ENCODE measurements at places on chromosomes 5 and 9. TPM values are rescaled to one million over a fixed set of nuclear protein-coding genes. Genes with fewer than 3 reads are reported as not detected.
A peak's percentile ranks its signal among the peaks of the same experiment; 100 is the strongest.

The ABLIM3 gene
- total RNA-seq: 14.2 TPM

- peak; percentile 53 for DNase-seq
Measured at GRCh38 chr5:114305402-114306207, 56.3 kb upstream of the KCNN2 start.

DNA sequence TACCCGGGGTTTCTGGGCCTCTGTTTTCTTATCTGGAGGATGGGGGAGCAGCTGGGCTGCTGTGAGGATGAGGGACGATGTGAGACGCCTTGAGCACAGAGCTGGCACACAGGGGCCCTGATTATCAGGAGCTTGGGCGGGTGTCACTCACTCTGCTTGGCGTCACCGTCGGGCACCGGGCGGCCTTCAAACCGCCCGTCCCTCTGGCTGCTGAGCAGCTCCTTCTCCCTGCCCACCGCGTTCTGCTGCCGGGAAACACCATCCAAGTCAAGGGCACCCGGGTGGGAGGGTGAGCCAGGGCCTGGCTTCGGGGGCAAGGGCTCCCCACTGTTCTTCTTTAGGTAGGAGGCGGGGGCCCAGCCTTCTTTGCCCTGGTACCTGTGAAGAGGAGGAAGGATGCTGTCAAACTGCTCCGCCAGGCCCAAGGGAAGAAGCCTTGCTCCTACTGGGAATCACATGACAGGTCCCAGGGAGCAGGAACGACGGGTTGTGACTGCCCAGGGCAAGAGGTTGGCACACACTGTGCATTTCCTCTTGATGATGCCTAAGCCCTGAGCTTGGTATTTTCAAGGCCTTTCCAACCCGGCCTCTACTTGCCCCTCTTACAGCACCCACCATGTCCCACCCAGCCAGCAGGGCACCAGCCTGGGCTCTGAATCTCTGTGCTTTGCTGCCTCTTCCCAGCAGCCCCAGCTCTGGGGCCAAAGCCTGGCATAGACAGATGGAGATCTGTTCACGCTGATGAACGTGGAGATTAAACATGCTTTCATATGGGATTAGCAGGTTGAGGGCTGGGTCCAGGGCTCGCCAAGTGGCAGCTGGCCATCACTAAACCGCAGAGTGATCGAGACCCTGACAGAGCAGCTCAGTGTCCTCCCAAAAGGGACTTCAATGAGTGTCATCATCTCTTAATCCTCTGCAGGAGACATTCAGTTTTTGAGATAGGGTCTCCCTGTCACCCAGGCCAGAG, 66.9 kb upstream of the UBTD2 start:
- DNase-seq: no peak

The FOXD4L4 gene
- total RNA-seq: not detected

- no peak for DNase-seq
Measured at GRCh38 chr9:114770991-114771390, 34.8 kb downstream of the TNFSF15 start.

- no peak for DNase-seq
Measured at GRCh38 chr5:59919484-59919883, 26.0 kb upstream of the PDE4D start.

GRCh38 chr5:133992429-133993155, 12.2 kb downstream of the VDAC1 start:
- no peak for DNase-seq

DNA sequence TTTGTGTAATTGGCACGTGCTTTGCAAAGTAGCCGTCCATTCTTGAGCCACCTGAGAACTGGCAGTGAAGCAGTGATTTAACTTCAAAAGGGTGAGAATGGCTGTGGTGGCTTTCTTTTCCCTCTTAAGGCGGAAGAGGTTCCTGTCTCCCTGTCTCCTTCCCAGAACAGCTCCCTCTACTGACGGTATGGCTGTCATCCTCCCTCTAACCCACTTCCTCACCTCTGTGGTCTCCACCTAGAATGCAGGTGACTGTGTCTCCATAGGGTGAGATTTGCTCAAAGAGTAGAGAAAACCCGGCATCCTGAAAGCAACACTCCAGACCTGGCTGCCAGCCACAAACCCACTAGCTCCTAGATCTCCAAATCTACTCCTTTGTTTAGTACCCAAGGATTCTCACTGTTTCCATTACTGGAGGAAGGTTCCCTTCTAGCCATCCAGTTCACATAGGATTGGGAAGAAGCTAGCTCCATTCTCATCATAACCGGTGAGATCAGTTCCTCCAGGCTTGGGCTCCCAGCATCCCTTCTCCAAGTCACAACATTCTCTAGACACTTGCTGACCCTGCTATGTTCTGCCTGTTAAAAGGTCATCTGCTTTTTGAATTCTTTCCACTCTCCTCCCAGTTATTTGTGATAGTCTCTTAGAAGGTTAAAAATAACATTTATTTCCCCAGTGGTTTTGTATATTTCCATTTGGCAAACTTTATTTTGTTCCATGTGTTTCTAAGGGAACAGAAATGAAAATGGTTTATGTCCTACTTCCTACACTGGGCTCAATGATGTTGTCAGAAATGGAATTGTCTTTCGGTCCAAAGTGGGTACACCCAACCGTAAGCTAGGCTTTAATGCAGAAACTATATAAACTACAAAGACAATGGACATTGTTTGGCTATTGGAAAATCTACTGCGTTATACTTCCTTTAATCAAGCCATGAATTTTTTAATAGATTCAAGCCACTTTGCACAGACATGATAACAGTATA, 269.4 kb downstream of the CWC27 start:
- peak; percentile 37 for DNase-seq

GRCh38 chr5:72628771-72629371, 121.7 kb upstream of the ZNF366 start:
- no peak for DNase-seq

- no peak for DNase-seq
Measured at GRCh38 chr9:130444565-130445221, at the start of gene ASS1. ASS1 (plus strand) TSS chr9:130444961; CDS start chr9:130452229, 7,268 bp downstream.

DNA sequence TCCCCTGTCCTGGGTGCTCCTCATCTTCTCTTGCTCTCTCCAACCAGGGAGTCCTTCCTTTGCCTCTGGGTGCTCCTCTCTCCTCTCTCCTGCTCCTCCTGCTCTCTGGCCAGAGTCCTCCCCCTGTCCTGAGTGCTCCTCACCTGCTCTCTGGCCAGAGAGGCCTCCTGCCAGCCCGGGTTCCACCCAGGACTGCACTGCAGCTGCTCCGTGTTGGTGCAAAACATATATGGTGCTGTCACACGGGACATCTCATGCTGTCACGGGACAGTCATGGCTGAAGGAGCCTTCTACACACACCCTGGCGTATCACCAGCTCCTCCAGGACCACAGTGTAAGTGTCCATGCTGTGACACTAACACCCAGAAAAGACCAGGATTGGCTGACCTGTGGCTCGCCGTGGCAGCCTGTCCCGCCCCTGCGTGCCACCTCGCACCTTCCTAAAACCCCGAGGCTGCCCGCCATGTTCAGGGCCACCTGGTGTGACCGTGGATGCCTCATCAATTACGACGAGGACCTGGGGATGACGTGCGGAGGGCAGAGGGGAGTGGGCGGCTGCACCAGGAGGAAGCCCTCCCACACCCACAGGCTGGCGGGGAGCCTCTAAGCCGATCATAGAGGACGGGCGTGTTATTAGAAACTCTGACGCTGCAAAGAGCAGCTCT, 27.9 kb upstream of the SLC6A3 start:
- no peak for DNase-seq

DNA sequence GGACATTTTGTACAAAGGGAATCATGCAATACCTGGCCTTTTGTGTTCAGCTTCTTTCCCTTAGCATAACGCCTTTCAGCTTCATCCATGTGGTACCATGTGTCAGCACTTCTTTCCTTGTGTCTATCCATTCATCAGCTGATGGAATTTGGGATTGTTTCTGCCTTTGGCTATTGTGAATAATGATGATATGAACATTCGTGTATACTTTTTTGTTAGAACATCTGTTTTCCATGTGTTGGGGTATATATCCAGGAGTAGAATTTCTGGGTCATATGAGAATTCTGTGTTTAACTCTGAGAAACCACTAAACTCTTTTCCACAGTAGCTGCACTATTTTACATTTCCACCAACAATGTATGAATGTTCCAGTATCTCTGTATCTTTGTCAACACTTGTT, 14.8 kb upstream of the PRRC2B start:
- no peak for DNase-seq

DNA sequence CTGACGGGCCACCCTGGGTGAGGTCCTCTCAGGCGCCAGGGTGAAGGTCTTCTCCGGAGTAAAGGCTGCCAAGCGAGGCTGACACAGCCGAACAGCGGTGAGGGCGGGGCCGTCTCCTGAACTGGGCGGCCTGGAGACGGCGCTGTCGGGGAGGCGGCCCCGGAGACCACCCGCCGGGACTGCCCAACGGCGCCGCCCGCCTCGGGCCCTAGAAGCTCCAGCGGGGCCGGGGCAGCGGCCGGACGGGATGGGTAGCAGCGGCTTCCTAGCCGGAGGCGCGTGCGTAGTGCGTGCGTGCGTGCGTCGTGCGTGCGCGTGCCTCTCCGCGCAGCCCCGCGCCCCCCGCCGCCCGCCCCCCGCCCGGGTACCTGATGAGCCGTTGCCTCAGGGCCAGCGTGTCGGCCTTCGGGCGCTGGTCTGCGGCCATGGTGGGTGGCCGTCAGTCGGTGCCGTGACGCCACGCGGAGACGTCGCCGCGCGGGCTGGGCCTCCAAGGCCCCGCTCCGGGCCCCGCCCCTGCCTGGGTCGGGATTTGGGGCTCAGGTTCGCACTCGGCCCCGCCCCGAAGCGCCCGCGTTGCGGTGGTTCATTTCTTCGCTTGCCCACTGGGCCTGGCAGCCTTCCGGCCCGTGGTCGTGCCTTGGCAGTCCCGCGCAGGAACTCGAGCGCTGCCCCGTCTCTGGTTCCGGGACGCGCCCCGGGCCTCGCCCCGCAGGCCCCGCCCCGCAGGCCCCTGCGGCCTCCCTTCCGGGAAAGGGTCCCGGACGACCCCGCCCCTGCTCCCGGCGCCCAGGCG, at the start of gene PHYKPL:
PHYKPL (minus strand) TSS at position 679 of the 796 bp plus-strand sequence; CDS start at position 427, 252 bp downstream.
- peak; percentile 75 for DNase-seq

DNA sequence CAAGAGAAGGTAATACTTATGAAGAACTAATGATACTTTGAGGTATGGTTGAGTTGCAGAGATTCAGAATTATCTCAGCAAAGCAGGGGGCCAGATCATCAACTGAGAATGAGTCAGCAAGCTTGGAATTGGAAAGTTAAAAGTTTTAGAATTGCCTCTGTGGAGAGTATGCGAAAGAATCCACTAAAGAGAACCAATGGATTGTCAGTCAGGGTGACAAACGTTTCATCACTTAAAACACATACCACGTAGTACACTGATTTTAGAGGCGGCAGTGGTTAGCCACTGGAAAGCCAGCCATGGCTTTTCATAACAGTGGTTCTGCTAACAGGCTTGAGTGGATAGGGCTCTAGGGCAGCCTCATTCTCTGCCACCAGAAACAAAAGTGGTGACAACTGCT, 30.7 kb downstream of the AOPEP start:
- DNase-seq: peak; percentile 23

DNA sequence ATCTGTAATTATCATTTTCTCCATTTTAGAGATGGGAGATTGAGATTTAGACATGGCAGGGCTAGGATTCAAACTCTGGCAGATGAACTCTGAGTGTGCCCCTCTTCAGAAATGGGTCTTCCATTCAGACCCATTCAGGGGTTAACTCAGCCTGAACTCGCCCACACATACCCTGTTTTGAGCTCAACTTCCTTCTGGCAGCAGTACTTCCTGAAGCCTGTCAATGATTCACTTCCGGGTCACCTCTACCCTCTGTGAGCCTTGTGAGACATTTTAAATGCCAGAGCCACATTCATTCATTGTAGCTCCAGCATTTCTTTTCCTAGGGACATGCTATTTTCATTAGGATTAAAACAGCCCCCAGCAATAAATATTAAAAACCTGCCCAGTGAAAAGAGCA, 209.3 kb upstream of the SLC24A2 start:
- DNase-seq: no peak

The HTR4 gene
- total RNA-seq: not detected

The OTULINL gene
- total RNA-seq: 1.2 TPM

DNA sequence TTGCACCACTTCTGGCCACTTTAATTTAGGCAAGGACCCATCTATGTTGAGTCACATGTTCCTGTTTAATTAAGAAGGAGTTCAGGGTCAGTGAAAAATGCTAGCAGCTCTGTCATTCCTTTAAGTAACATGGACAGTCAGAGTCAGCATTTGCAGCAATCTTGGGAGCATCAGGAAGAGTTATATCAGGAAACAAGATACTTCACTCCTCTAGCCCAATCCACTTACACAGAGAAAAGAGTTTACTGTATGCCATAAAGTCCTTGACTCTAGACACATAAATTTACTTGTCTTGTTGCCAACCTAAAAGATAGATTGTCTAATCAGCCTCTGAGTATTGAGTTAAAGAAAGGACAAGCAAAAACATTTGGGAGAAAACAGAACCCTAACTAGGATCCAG, 266.7 kb downstream of the PJA2 start:
- no peak for DNase-seq

The SNX30 gene
- 13.8 TPM for total RNA-seq

- no peak for DNase-seq
Measured at GRCh38 chr9:131950487-131950886, 129.2 kb downstream of the MED27 start.
